AG04449 (cell line): ENCODE measurements at places on chromosomes 5 and 9.

DNA sequence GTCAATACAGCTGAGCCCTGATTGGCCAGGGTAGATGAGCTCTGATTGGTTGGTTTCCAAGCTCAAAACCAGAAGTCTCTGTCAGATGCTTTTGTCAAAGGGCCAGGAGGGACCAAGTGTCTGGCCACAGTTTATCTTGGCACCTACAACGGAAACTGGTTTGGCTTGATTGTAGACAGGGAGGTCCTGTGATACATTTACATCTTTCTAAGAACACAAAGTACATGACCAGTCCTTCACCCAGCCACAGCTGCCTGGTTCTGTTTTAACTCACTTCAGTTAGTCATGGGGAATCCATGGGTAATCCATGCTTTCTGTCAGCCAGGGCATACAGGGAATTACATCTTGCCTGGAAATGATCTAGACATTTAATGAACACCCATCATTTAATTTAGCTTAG is 171.2 kb downstream of the SLC12A2 start:
- DNase-seq, result no peak

DNA sequence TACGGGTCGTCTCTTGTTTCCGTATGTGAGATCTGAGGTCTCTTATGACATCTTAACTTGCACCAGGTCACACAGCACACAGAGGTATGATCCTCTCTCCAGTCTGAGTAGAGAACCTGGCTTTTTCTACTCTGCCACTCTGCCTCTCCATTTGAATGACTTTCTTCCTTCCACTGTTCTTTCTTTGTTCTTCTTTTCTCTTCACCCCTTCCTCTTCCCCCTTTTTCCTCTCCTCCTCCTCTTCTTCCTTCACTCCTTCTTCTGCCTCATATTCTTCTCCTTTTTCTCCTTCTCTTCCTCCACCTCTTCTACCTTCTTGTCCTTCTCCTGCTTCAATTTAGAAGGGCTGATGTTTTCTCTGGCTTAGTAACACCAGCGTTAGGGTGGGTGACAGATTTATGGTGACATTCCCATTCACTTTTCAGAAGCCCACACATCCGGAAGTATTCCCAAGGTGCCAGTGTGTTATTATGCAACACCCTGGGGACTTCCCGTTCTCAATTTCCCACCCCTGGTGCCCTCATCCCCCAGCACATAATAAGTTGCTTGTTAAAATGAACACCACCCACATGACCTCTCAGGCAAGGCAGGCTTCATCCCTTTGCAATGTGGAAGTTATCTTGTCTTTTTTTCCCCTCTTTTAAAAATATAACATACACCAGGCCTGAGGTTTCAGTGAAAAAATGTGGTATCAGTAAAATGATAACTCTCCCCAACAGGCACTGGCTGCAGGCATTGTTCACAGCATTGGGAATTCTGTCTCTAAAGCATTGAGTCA is 122.0 kb downstream of the PAPPA start:
- no peak for DNase-seq

DNA sequence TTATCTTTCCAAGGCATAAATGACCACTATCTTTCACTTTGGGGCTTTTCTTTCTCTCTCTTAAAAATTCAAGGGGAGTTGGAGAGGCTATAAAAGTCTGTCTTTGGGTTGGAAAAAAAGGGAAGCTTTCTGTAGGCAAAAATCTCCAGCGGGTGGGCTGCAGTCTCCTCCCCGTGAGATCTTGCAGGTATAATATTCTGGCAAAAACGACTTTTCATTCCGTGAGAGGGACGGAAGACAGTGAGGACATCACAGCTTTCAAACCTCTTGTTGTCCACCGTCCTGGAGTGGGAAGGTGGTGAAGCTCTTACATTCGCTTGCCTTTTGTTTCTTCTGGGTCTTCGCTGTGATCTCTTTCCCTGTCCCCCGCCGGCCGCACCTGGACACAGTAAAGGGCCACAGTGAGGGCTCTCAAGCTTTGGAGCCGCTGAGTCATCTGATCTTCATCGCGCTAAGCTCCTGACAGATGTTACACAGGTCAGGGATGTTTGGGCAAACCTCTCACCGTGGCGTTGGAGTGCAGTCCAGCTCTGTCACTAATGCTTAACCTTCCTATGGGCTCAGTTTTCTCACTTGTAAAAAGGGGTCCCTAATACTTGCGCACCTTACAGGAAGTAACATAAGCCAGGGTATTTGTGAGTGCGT is 61.9 kb upstream of the MEGF10 start:
- no peak for DNase-seq

GRCh38 chr9:99173570-99174504 is 47.9 kb downstream of the ALG2 start:
- no peak for DNase-seq

GRCh38 chr9:100213730-100214477 is 114.9 kb downstream of the INVS start:
- peak; percentile 69 for DNase-seq

DNA sequence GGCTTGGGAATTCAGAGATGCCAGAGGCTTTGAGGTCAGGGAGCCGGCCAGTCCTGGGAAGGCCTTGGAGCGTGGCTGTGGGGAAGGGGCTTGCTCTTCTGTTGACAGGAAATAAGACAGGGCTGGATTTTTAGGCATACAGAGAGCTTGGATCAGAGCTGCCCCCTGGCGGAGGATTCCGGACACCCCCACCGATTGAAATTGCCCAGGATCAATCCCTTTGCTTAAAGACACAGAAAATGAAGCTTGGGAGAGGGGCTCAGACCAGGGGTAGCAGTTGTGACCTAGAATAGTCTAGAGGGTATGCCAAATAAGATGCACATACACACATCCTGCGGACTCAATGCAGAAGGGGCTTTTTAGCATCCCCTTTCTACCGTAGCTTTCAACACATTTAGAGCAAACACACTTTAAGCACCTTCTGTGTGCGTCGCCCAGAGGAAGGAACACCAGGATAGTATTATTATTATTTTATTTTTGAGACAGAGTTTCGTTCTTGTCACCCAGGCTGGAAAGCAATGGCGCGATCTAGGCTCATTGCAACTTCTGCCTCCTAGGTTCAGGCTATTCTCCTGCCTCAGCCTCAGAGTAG is 1.7 kb upstream of the NTMT1 start:
- no peak for DNase-seq

DNA sequence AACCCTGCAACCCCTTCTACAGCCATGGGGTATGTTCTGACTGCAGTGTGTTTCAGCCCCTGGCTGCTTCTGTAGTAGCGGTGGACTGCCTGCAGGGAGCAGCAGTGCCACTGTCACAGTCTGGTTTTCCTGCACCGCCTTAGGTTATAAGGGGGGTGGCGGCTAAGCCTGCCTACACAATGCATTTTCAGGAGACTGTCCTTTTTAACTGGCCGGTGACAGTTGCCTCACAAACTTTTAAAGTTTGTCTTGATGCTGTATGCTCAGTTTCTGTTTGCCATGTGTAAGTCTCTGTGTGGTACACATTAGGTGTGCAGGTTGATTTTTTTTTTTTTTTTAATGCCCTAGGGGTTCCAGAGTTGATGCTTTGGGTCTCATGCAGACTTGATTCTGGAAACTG is 53.0 kb downstream of the NUP214 start:
- DNase-seq, result no peak

DNA sequence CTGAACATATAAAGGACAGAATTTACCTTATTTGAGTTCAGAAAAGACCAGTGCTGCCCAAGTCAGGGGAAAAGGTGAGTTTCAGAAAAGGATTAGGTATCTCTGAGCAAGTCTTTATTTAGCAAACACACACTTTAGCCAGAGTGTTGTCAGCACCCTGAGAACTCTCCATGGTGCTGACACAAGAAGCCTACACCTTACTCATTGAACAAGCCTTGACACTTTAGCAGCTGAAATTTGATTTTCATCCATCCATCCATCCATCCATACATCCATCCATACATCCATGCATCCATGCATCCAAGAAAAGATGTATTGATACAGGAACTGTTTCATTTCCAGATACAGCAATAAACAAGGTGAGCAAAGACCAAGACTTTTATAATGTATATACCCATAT is 311.2 kb downstream of the TRIM32 start:
- no peak for DNase-seq

GRCh38 chr5:181223729-181224389 is 778 bp downstream of the TRIM41 start:
- no peak for DNase-seq

DNA sequence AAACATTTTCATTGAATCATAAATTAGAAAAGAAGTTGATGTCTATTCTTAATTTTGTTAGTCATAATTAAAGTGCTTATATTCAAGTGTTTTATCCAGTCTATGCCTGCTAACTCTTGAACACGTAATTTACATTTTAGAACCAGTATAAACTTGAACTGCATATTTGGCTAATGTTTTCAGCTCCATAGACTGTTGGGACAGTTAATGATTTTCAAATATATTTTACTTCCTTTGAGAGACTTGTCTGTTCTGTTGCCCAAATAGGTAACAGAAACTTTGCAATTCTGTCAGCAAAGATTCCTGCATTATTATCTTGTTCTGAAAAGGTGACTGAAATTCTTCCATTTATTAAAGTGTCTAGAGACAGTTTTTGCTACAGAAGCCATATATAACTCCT is 7.8 kb downstream of the ITGA2 start:
- DNase-seq, result no peak

GRCh38 chr9:105342147-105342505 is 97.7 kb downstream of the SLC44A1 start:
- no peak for DNase-seq

DNA sequence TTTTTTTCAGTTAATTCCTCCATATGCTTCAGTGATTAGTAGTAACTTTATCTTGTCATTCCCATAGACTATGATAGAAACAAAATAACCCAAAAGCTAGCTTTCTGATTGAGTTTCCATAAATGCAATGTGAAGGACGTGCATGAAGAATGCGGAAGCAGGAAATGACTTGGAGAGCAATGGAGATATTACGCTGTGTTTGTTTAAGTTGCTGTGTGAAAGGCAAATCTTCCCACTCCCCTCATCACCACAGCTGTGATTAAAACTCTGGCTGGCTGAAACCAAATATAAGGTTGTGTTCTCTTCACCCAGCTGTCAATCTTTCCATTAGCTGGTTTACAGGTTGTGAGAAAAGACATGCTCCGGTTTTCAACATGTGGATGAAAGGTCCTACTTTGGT is 83.9 kb downstream of the NR2F1-AS1 start:
- no peak for DNase-seq

- DNase-seq, result no peak
Observed at GRCh38 chr5:151665613-151666012, 21.1 kb downstream of the SPARC start.

DNA sequence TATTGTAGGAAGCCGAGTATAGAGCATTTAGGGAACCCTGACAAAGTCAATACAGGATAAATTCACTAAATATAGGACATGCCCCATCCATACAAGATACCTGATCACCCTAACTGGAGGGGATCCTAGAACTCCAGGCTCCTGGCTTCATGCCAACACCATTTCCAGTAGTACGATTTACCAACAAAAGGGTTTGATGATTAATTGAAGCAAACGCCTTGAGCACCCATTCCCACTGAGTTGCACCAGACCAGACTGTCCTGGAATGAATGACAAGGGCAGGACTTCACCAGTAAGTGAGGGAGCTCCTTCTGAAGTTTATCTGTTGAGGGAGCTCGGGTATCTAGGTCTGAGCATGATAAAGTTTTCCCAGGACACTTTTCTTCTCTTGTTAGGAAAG is 327.2 kb upstream of the MSX2 start:
- DNase-seq, result no peak

- no peak for DNase-seq
Observed at GRCh38 chr9:133603135-133603927, 5.9 kb downstream of the FAM163B start.

DNA sequence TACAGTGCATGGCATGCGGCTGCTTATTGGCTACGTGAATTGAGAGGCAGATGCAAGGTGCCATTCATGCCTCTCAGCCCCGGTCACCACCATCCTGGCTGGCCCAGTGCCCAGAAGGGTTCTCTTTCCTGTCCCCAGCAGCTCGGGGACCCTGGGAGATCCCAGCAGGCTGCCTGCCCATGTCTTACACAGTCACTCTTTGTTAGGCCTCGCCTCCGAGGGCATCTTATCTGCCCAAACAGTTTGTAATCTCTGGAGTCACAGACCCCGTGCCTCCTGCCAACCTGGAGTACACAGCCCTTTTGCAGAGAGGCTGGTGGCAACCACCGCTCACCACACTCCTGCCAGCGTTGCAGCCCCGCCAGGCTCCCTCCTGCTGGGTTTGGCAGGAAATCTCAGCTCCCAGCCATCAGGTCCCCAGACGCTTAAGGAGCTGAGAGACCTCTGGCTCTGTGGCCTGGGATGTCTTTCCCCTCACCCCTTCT is 7.0 kb upstream of the AK1 start:
- no peak for DNase-seq

- DNase-seq, result no peak
Observed at GRCh38 chr9:128021098-128021497, 40.3 kb upstream of the EEIG1 start.

- DNase-seq, result no peak
Observed at GRCh38 chr9:121427899-121428298, 57.8 kb upstream of the STOM start.

- DNase-seq, result no peak
Observed at GRCh38 chr9:98579700-98580099, 129.0 kb downstream of the GABBR2 start.

DNA sequence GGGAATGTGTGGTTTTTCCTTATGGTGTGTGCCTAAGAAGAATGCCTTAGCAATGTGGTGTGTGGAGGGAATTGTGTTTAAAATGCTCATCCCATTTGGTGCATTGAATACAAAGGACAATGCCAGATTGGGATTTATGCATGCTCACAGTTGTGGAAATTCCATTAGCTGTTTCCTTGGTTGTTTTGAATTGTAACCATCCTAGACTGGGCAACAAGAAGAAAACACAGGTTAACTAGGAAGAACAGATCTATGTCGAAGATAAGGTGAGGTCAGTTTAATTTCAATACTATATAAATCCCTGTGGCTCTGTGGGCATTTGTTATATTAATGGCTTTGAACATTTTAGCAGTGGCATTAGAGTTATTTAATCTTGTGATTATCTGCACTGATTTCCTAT is 266.8 kb downstream of the MAT2B start:
- DNase-seq, result no peak

DNA sequence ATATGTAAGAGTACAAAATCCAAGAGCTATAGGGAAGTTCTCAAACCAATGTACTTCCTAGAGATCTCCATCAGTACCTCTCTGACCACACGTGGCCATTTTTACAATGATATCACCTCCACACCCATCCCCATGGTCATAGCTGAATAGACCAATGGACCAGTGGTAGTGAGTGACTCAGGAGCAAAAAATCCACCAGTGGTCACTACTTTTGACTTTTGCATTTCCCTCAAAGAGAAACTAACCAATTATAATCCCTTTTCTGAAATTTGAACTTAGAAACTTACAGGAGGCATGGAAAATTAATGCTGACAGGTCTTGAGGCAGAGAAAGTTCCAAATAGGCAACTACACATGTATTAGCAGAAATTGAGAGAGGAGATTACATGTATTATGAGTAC is 238.4 kb downstream of the TRPM3 start:
- no peak for DNase-seq

GRCh38 chr9:125472926-125473701 is 211.5 kb downstream of the GAPVD1 start:
- peak; percentile 9 for DNase-seq

GRCh38 chr5:15500325-15501001 is 483 bp downstream of the FBXL7 start:
- no peak for DNase-seq
